ENCODE measurements at places on chromosomes 12 and 14.

DNA sequence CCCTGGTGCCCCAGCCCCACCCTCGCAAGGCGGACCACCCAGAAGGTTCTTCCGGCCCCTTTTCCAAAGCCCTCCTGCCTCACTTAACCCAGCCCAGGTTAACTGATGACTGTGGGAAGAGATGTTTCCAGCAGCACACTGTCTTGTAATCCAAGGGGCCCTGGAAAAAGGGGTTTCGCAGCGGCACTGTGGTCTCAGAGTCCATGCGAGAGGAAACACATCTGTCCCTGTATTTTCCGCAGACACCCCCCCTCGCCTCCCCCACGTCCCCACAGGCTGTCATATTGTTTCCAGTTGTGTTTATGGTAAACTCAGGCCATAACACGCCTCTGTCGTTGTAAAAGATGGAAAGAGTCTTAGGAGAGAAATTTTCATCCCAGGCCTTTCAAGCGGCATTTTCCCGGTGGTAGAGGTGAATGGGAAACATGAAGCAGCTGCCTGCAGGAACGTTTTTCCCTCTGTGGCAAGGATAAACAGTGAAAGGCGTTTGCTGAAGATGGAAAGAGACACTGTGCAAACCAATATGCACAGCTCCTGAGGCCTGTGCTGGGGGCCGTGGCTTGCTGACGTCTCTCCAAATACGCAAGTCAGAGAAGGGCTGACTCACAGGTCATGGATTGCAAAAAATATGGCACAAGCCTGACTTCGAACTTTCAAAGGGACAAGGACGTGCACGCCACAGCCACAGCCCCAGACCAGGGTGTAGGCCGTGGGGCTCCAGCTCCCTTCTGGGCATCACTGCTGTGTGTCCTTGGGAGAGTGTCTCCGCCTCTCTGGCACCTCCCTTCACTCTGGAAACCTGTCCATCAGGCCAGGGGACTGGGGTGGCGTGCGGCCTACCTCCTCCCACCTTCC lies 22.5 kb upstream of the FZD10 start:
- no peak for DNase-seq

DNA sequence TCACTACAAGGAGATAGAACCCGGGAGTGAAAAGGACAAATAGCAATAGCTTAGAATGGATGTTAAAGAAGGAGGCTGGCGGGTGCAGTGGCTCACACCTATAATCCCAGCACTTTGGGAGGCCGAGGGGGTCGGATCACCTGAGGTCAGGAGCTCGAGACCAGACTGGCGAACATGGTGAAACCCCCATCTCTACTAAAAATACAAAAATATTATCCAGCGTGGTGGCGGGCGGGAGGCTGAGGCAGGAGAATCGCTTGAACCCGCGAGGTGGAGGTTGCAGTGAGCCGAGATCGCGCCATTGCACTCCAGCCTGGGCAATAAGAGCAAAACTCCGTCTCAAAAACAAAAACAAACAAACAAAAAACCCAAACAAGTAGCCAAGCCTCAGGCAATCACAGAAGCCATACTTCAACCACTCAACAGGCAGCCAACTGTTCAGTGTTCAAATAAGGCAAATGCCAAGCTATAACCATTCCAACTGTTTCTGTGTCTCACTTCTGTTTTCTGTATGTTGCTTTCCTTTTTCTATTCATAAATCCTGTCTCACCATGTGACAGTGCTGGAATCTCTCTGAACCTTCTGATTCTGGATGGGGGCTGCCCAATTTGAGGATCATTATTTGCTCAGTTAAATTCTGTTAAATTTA lies 3.9 kb upstream of the SPTLC2 start:
- DNase-seq: no peak

- no peak for DNase-seq
Observed at GRCh38 chr14:79587875-79588274, 623.4 kb downstream of the DIO2 start.

DNA sequence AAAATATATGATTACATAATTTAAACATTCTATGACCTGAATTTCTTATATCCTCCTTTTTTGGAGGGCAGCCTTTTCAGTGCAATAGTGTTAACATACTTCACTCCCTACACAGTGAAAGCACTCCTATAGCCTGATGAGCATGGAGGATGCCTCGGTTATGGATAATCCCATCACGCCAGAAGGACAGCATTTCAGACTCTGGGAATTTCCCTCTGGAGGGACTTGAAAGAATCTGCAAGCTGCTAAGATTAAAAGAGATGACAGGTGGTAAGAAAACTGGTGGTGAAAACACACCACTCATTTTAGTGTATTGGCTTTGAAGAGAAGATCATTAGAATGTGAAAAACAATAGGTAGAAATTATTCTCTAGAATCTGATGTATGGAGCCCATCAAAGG lies 99.3 kb upstream of the LMNTD1 start:
- no peak for DNase-seq

GRCh38 chr12:101719566-101719965 lies 19.7 kb downstream of the SYCP3 start:
- DNase-seq: no peak

DNA sequence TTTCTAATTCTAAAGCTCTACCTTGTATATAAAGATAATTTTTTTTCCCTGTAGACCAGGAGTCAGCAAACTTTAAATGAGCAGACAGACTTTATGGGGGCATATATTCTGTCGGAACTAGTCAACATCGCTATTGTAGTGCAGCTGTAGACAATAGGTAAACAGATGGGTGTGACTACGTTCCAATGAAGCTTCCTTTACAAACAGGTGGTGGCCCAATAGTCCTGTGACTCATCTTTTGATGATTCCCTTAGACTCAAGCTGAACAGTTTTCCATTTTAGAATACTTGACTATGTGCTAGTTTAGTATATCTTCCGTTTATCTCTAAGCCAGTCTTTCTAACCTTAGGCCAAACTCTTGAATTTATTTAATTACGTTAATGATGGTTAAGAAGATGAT lies 16.3 kb downstream of the MUCL1 start:
- no peak for DNase-seq

DNA sequence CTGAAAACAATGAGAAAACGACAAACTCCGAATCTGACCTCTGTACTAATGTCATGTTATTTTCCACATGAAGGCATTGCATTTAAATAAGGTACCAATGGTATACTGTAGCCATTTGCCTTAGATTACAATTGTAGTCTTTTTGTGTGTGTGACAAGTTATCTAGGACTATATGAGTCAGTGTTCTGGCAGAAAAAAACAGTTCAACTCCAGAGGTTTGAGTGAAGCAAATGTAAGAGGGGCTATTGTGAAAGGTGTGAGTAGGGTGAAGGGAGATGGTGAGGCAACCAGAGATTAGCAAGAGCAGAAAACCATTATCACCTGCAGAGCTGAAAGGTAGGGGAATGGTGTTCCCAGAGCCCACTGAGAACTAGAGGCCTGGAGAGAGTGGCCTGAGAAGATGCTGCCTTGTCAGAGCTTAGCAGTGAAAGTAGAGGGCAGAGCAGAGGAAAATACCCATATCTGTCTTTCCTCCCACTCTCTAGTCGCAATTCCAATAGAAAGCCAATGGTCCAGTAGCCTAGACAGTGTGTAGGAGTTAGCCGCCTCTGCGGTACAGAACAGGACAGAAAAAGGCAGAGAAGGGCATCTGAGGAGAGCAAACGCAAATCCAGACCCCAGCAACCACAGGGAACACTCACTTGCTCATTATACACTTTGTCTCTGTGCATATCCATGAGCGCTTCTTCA lies 112.2 kb downstream of the DYRK2 start:
- no peak for DNase-seq

DNA sequence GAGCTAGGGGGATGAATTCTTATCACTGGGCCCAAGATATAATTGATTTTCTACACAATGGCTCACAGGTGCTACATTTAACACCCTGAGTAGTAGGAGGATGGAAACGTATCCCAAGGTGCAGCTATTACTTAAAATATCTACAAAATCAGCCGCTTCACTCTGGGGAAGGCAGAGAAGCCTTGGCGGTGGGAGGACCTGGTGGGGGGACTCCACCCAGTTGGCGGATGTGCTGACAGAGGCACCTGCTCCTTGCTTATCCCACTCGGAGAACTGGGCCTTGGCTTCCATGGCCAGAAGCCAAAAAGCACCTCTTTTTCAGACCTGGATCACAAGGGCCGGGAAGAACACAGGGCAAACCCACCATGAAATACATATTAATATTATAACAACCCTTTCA lies 106.3 kb downstream of the OTX2 start:
- DNase-seq: no peak

- no peak for DNase-seq
Observed at GRCh38 chr12:111858186-111858585, 16.2 kb downstream of the MAPKAPK5 start.

DNA sequence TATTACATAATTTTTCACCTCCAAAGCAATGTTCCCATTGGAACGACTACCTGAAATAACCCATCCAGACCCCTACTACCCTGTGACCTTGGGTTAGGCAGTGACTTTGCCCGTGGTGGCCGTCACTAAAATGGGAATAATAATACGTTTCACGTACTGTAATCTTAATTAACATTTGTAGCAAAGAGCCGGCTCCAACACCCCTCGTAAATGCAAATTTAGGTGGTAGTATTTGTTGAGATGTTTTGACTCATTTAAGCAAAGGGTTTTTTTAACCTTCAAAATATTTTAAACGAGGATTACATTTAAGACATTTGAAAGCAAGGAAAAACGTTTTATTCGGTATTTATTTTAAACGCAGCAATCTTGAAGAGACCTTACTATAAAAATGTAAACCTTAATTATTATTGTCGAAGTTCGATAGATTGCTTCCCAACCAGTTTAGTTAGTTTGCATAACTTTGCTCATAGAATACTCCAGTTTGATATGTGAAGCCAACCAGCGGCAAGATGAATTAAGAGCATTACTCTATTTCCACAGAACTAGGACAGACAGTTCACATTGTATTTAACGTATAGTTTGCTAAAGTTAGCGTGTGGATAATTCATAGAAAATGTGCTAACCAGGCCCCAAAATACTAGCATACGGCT lies 1.4 kb upstream of the ARID2 start:
- DNase-seq: peak; percentile 43

GRCh38 chr14:24042746-24043145 lies 9.1 kb upstream of the CARMIL3 start:
- no peak for DNase-seq

GRCh38 chr12:120710031-120710804 lies at the start of gene UNC119B:
Gene UNC119B (plus strand): TSS chr12:120710458. CDS start chr12:120710475, 17 bp downstream.
- peak; percentile 68 for DNase-seq

- no peak for DNase-seq
Observed at GRCh38 chr12:20000229-20000849, 368.0 kb upstream of the PDE3A start.

- no peak for DNase-seq
Observed at GRCh38 chr14:93824518-93825234, 36.4 kb upstream of the PRIMA1 start.

GRCh38 chr12:70070494-70071007 lies 172.7 kb upstream of the CNOT2 start:
- no peak for DNase-seq

GRCh38 chr14:77988970-77989369 lies 181.2 kb upstream of the NRXN3 start:
- no peak for DNase-seq

DNA sequence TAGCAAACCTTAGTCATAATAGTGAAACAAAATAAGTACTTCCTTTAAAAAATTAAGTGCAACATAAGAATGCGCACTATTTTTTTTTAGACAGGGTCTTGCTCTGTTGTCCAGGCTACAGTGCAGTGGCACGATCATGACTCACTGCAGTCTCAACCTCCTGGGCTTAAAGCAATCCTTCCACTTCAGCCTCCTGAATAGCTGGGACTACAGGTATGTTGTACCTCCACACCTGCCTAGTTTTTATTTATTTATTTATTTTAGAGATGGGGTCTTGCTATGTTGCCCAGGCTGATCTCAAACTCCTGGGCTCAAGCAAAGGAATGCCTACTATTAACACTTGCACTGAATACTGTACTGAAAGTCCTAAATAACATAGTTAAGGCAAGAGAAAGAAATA lies 93.8 kb downstream of the NUMB start:
- DNase-seq: no peak

DNA sequence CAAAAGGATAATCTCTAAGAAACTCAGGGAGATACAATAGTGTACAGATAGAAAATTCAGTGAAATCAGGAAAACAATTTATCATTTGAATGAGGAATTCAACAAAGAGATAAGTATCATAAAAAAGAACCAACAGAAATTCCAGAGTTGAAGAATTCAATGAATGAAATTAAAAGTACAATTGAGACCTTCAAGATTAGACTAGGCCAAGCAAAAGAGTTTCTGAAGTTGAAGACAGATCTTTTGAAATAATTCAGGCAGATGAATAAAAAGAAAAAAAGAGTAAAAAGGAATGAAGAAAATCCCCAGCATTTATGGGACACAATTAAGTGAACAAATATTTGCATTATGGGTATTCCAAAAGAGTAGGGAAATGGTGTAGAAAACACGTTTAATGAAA lies 412.6 kb downstream of the TMEM121 start:
- no peak for DNase-seq

GRCh38 chr14:98944989-98945388 lies 327.0 kb downstream of the BCL11B start:
- DNase-seq: no peak

- no peak for DNase-seq
Observed at GRCh38 chr12:124007826-124008570, 35.0 kb downstream of the ZNF664 start.

DNA sequence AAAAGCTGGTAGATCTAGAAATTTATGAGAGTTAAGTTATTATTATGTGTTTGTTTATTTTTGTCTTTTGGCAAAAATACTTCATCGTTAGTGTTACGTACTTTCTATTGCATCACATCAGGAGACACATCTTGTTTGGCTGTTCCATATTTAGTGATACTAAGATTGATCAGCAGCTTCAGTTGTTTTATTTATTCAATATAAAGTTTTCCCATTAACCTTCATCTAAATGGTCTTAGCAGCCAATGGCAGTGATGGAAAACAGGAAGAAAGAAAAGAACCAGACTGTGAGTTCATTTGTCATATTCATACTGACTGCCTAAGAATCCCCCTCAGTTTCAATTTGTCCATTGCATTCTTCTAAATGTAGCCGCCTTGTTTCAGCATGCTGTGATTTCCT lies 122.3 kb downstream of the METTL25 start:
- no peak for DNase-seq
